ENCODE measurements at places on chromosomes 13 and 19. TPM values are rescaled to one million over a fixed set of nuclear protein-coding genes. Genes with fewer than 3 reads are reported as not detected.

GRCh38 chr13:23557733-23558132, 12.5 kb upstream of the TNFRSF19 start:
- no peak for DNase-seq

- DNase-seq = no peak
These were observed 1.1 kb downstream of the BSG start for GRCh38 chr19:573519-573825.

The TFDP1 gene
- 41.1 TPM for total RNA-seq

The FRY gene
- 6.8 TPM for total RNA-seq

GRCh38 chr13:20197361-20197834, 4.7 kb upstream of the GJB2 start:
- no peak for DNase-seq

DNA sequence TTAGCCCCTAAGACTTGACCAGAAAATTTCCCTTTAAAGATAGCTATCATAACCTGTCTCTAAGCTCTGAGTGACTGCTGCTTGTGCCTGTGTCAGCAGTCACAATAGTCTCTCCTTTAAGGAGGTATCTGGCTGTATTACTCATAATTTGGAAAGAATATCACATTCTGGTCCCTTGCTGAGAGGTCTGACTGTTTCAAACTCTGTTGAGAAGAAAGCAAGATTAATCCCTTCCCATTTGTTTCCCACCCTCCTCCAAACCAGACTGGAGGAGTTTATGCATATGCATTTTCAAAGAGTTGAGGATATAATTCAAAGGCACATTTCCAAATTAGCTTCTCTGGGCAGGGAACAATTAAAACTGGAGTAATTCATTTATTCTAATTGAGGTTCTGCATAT, 2.3 kb downstream of the HTR2A start:
- no peak for DNase-seq

The SIGLEC12 gene
- total RNA-seq = 1.4 TPM

The PLA2G4C gene
- 42.2 TPM for total RNA-seq

- no peak for DNase-seq
These were observed 191.5 kb upstream of the IPO5 start for GRCh38 chr13:97761796-97762540.

GRCh38 chr13:19586904-19587634, 25.7 kb upstream of the TPTE2 start:
- no peak for DNase-seq

The USHBP1 gene
- 7.2 TPM for total RNA-seq

The CDC42EP5 gene
- 27.9 TPM for total RNA-seq

DNA sequence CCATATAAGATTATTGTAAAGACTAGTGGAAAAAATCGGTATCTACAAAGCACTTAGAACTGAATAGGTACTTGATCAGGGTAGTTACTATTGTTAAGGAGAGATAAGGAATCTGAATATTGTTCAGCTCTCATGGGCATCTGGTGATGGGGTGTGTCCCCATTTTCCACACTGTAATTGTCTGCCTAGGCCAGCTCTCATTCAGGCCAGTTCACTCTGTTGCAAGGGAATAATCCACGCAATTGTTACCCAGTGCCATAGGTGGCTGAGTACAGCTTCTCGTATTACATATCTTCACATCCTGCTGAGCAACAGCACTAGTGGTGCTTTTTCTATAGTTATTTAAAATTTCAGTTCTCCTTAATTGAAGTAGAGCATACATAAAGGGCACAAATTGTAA, 45.6 kb upstream of the C13orf42 start:
- DNase-seq = no peak

GRCh38 chr19:37304190-37304883, 66.6 kb upstream of the ZNF527 start:
- peak; percentile 52 for DNase-seq

The KASH5 gene
- total RNA-seq = 0.74 TPM

- no peak for DNase-seq
These were observed 205.4 kb downstream of the PDS5B start for GRCh38 chr13:32791545-32792172.

GRCh38 chr19:8302357-8302691, 5.8 kb downstream of the CD320 start:
- DNase-seq = peak; percentile 85

DNA sequence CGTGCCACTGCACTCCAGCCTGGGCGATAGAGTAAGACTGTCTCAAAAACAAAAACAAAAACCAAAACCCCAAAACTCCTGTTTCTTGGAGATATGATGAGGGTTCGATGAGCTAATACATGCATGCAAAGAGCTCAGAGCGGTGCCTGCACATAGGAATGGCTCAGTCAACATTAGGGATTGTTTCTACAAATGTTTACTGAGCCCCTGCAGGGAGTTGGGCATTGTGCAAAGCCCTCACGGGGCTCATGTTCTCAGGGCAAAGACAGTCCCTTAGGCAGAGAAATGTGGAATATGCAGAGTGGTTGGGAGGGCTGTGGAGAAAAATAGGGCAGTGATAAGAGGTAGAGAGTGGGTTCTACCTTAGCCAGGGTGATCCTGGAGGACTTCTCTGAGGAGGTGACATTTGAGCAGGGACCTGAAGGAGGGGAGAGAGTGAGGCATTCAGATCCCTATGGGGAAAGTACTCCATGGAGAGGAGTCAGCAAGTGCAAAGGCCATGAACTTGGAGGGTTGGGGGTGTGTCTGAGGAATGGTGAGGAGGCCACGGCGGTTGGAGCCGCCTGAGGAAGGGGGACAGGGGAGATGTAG, 1.5 kb upstream of the EHD2 start:
- DNase-seq = no peak

The FGF21 gene
- not detected for total RNA-seq

The TMEM255B gene
- total RNA-seq = 2.0 TPM

The SHFL gene
- 32.4 TPM for total RNA-seq

- no peak for DNase-seq
These were observed 4.6 kb upstream of the TPRX2 start for GRCh38 chr19:47854459-47854858.

DNA sequence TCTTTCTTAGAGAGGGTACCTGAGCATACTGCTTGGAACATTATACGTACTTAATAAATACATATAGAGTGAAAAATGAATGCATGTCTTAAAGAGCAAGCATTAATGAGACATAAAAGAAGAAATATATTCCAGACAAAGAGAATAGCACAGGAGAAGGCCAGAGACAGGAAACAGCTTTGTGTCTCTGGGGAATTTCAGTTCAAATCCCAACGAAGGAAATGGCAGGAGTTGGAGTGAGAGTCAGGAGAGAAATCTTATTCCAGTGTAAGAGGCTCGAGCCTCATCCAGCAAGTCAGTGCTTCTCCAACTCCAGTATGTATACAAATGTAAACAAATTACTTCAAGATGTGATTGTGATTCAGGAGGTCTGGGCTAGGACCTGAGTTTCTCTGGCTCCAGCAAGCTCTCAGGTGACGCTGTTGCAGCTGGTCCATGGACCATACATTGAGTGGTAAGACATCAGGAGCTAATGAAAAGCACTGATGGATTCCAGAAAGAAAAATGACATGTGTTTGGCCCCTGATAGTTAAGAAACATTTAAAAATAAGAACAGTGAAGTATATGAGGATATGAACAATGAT, 108.2 kb downstream of the RAP2A start:
- DNase-seq = no peak

The SYCN gene
- total RNA-seq = not detected

DNA sequence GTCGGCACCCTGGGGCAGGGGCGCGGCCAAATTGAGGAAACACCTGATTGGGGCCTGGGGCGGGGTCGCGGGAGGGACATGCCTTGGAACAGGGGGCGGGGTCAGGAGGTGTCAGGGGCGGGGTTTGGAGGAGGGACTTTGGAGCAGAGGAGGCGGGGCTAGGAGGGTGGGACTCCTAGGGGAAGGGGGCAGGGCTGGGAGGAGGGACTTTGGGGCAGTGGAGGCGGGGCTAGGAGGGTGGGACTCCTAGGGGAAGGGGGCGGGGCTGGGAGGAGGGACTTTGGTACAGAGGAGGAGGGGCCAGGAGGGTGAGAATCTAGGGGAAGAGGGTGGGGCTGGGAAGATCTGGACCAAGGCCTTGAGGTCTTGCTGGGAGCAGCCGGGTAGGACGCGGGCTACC, 21.9 kb downstream of the GRIN2D start:
- DNase-seq = peak; percentile 81

GRCh38 chr13:20230913-20231838, 943 bp downstream of the GJB6 start:
- DNase-seq = no peak

DNA sequence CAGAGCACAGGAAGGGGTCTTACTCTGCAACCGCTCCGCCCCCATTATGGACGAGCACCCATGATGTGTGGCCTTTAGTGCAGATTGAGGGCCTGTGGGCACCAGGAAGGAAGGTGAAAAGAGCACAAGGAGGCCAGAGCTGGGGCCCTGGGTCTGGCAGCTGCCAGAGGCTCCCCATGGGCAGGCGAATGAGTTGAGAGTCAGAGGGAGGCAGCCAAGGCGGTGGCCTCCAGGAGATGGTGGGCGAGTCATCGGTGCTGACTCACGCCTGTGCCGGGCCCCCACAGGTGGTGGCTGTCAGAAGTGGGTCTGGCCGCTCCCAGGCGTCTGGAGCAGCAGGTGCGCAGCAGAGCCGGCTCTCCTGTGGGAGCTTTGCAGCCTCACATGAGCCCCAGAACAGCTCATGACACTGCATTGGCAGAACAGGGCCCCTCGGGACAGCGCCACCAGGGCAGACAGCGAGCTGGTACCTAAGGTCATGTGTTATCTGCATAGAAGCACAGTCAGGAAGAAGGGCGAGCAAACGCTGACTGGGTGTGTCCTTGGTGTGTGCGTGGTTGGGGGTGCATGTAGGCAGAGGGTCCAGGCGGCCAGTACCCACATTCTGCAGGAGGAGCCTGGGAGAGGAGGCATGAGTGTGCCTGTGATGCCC, 68.8 kb downstream of the CHST8 start:
- no peak for DNase-seq

The TNFRSF19 gene
- total RNA-seq = 3.9 TPM

GRCh38 chr19:16887353-16888265, 1.2 kb upstream of the F2RL3 start:
- no peak for DNase-seq

The ZNF480 gene
- total RNA-seq = 10.6 TPM

- no peak for DNase-seq
These were observed 6.3 kb downstream of the VSTM2B start for GRCh38 chr19:29532097-29532496.

DNA sequence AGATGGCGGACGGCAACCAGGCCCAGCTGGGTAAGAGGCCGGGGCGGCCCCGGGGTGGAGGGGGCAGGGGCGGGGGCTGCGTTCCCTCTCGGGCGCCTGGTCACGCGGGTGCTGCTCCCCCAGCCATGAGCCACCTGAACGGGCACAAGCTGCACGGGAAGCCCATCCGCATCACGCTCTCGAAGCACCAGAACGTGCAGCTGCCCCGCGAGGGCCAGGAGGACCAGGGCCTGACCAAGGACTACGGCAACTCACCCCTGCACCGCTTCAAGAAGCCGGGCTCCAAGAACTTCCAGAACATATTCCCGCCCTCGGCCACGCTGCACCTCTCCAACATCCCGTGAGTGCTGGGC, 11.1 kb downstream of the PTBP1 start:
- no peak for DNase-seq

- peak; percentile 95 for DNase-seq
These were observed 5.7 kb downstream of the FPR3 start for GRCh38 chr19:51800473-51801244.

- no peak for DNase-seq
These were observed 838 bp upstream of the MYADM start for GRCh38 chr19:53866865-53867224.

The DCT gene
- total RNA-seq = 2.6 TPM

The RNF225 gene
- total RNA-seq = not detected

DNA sequence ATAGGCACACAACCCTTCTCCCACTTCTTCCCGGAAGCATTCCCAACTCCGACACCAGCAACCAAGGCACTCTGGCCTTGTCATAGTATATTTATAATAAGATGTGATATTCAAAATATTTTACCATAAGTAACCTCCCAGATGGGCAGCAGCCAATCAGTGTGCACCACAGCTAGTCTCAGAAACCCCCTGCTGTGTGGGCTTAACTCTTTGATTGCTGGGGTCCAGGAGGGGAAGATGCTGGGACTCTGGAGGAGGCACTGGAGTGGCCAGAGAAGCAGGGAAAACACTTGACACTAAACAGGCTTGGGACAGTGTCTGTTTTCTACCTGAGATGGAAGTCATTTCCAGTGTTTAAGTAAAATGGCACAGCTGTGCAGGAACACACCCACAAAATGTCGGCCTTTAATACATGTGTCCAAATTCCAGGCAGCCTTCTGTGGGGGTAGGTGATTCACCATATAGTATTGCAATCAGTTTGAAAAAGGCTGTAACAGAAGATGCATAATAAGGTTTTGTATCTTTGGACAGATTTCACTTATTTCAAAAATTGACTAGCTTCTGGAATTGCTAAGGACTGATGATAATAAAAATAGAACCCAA, 100.7 kb downstream of the MBNL2 start:
- DNase-seq = no peak

The EXOC3L2 gene
- 26.4 TPM for total RNA-seq

The PLPP2 gene
- 6.7 TPM for total RNA-seq

DNA sequence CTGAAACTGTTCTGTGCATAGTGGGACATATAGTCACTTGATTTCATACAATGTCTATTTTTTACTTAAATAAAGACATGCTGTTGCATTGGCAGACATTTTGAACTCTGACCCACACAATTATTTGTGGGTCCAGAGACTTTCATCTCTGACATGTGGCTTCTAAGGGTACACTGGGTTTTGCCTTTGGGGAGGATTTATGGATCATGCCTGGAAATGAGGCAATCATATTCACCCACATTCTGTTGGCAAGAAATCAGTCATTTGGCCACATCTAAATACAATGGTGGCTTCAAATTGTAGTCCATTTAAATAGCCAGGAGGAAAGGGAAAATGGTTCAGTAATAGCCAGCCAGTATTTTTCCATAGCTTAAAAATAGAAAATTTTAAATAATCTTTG, 238.3 kb upstream of the KLF12 start:
- DNase-seq = no peak

DNA sequence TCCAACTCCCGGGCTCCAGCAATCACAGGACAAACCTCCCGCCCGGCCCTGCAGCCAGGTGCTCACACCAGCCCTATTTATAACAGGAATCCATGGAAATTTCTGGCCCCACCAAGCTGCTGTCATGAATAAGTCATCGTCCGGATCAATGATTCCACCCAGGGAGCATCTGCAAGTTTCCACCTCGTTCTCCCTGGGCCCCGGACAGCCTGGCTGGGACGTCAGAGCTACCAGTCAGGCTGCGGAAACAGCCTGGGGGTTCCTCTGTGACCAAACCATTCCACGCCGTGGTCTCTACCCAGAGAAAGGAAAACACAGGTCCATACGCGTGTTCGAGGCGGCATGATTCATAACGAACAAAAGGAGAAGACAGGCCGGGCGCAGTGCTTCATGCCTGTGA, 20.7 kb upstream of the PTBP1 start:
- no peak for DNase-seq

DNA sequence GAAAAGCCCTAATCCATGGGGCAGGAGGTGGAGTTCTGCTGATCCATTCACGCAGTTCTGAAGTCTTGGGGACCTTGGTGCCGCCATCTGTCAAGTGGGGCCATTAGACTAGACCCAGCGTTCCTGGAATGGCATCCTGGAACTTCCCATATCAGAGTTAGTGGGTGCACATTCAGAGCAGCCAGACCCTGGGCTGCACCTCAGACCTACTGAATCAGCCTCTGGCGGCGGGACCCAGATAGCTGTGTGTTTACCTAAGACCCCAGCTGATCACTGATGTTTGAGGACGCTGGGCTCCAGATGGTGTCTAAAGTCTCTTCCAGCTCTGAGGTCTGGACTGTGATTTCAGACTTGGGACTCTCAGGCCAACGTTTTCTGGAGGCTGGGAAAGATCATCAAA, 12.8 kb downstream of the POP4 start:
- DNase-seq = no peak

- DNase-seq = no peak
These were observed 6.4 kb upstream of the NFIC start for GRCh38 chr19:3359919-3360420.
